Cerebellum (tissue), 4 donors: ENCODE measurements at places on chromosomes 13 and 19. TPM values are rescaled to one million over a fixed set of nuclear protein-coding genes. Genes with fewer than 3 reads are reported as not detected.

- DNase-seq: no peak
Measured at GRCh38 chr13:71786875-71787274, 80.1 kb downstream of the DACH1 start.

Gene DHX34
- 16.5 TPM for total RNA-seq

GRCh38 chr19:37251308-37252229 is 33.6 kb downstream of the ZNF383 start:
- peak; percentile 88 for DNase-seq

DNA sequence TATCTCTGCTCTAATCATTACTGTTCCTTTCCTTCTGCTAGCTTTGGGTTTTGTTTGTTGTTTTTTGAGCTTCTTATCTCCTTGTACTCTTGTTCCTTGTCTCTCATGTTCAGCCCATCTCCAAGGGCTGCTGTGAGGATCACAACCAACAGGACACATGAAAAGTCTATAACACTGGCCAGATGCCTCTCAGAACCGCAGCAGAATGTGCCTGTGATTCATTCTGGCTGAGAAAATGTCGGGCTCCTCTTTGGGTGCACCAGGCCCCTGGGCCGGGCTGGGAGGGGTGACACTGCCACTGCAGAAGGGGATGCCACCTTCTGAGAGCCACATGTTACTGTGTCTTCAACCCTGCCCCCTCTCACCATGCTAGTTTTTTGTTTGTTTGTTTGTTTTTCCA is 48.0 kb downstream of the GGACT start:
- DNase-seq: no peak

DNA sequence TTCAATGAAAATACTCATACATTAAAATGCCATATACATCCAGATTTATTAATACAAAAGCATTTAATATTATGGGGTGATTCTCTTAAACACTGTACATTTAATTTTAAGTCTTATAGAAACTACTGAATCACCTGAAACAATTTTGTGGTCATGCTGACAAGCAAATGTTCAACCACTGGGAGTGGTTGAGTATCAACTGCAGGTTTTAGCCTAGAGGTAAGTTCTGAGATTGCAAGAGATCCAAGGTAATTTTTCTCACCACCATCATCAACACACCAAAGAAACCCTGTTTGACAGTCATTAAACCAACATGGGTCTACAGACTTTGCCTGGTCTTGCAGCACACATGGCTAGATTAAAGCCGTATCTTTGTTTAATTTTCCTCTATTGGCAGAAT is 196.3 kb downstream of the LHFPL6 start:
- DNase-seq: no peak

Gene PDX1
- not detected for total RNA-seq

Gene VASP
- total RNA-seq: 11.2 TPM

Gene TMC4
- 0.36 TPM for total RNA-seq

Gene FBXO46
- 3.6 TPM for total RNA-seq

Gene LILRB1
- total RNA-seq: 0.54 TPM

DNA sequence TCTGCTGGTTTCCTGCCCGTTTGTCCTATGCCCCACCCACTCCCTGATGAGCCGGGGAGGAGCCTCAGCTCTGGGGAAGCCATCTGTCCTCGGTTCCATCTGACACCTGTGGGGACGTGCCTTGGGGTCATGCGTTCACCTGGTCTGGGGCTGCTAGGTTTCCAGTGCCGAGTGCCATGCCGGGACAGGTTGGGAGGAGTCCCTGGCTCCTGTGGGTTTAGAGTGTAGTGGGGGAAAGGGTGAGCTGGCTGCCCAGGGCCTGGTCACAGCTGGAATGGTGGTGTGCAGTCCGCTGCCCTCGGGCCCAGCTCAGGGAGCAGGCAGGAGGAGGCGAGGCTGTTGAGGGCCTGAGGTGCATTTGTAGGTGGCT is 2.5 kb downstream of the KDM4B start:
- DNase-seq: peak; percentile 63
